ENCODE measurements at places on chromosomes 12 and 14.

- DNase-seq, result no peak
These were observed 127.3 kb downstream of the SLC6A15 start for GRCh38 chr12:84785281-84785680.

- DNase-seq, result no peak
These were observed 43.9 kb upstream of the ACTN1 start for GRCh38 chr14:69023035-69023434.

DNA sequence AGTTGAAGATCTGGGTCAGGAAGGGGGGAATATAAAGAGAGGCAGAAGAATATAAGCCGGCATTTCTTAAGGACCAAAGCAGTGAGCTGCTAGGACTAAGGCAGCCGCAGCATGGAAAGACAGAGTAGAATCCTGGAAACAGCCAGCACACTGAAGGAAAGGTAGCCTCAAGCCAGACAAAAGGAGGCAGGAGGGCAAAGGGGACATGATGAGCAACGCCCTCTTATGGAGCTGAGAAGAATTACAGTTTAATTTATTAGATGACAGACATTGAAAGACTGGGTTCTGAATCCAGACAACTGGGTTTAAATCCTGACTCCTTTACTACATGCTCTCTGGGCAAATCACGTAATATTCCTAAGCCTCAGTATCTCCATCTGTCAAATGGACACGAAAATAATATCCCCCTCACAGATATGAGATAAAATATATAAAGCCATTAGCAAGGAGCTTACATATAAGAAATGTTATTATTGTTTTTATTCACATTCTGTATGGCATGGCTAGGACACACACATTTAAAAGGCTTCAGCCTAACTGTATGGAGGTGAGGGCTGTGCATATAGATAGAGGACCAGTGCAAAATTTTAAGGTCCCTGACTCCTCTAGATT, 8.1 kb upstream of the PCED1B start:
- no peak for DNase-seq

DNA sequence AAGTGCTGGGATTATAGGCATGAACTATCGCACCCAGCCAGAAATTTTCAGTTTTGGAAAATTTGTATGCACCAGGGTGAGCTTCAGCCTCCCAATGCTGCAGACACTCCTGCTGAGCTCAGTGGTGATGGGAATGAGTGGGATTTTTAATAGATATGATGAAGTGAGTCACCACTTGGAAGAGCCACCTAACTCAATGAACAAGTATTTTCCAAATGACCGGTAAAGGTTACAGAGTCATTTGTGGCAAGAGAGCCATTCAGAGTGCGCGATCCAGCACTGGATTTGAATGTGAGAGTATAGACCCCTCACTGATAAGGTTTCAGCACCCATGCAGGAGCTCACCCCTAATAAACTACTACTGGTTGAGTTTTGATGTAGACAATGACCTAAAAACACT, 100.7 kb downstream of the PPP2R5C start:
- DNase-seq, result peak; percentile 13

DNA sequence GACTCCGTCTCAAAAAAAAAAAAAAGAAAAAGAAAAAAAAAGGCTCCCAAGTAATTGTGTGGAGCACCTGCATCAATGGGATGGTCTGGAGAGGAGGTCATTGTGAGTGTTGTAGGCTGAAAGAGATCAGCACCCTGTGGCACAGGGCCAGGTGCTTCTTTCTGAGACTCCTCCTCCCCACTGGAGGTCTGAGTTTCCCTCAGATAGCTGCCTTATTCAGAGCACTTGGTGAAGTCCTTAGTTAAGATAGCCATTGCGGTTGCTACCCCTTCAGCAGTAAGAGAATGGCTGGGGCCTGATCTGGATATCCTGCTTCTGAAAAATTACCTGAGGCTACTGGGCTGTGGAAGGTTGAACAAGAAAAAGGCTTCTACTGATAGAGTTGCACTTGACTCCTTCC, 69.8 kb downstream of the ANO6 start:
- no peak for DNase-seq

DNA sequence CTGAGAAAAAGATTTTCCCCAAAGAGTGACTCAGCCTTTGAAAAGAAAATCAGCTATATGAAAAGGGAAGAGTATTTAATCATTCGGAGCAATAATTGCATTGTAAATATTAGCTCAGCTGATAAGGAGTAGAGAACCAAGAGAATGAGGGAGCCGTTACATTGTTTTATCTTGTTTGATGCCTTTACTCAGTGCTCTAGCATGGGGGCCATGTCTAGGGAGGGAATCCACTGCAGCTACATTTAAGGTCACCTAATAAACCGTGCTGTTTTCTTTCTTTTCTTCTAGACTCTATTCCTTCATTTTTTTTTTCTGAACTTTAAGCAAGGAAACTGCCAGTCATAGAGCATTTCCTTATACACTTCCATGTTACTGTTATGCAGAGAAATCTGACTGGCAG, 447.0 kb downstream of the DIO2 start:
- DNase-seq, result no peak

- no peak for DNase-seq
These were observed 8.4 kb downstream of the KCNH3 start for GRCh38 chr12:49547090-49547690.

- peak; percentile 20 for DNase-seq
These were observed 160.2 kb downstream of the PELI2 start for GRCh38 chr14:56278383-56278782.

DNA sequence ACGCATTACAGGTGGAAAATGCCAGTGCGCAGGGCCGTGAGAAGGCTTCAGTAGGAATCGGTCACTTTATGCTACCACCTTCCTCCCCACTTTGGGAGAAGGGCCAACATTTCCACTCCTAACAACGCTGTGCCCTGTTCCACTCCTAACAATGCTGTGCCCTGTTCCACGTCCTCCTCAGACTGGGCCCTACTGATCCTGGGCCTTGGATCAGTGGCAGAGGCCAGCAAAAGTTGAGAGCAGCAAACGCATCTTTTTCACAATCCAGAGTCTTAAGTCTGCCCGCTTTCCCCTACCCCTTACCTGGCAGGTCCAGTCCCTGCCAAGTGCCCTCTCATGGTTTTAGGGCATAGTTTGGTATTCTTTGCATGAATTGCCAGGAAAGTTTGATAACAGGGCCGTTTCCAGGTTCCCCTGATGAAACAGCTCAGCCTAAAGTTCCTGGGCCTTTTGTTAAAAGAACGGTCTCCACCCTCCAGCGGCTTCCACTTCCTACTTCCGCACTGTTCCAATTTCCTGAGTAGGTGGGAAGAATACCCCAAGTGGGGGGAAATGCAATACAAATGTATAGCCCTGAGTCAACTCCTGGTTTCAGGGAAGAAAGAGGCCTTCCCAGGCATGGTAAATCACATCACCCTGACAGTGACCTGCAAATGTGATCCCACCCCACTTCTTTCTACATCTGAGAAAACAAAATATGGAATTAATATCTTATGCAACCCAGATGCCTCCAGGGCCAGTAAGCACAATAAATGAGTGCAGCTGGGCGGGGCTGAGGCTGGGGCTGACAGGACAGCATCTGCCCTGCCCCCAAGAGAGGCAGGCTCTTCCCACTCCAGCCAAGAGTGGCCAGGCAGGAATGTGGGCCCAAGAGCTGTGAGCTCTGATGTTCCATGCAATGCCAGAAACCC, 15.0 kb downstream of the KCTD10 start:
- DNase-seq, result peak; percentile 99

DNA sequence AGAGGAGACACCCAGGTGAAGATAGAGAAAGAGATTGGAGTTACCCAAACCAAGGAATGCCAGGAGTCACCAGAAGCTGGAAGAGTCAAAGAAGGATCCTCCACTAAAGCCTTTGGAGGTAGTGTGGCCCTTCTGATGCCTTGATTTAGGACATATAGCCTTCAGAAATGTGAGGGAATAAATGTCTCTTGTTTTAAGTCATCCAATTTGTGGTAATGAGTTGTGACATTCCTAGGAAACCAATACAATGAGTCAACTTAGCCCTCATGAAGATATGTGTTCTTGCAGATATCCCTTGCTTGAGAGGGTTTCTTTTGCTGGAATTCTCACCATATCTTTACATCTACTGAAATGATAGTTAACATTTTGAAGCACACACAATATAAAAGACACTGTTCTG, 58.8 kb downstream of the CCER1 start:
- DNase-seq, result peak; percentile 97

DNA sequence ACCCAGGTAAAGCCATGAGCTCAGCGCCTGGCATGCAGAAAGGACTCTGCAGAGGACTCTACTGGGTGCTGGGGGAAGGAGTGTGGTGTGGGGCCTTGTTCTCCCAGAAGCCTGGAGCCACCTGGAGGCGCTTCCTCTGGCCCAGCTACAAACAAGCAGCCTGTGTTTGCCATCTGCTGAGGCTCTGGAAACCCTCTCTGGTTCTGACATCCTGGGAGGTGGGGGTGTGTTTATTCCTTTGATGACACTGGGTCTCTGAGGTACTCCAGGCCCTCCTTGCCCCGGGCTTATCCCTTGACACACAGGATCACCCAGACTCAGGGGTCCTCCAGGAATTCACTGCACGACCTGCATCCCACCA, 44.9 kb downstream of the RNF34 start:
- DNase-seq, result no peak

- no peak for DNase-seq
These were observed 5.0 kb downstream of the TAMALIN start for GRCh38 chr12:52011602-52012214.

- DNase-seq, result no peak
These were observed 31.9 kb upstream of the TC2N start for GRCh38 chr14:91899213-91899612.

GRCh38 chr12:57744194-57744776, 554 bp upstream of the TSPAN31 start:
- no peak for DNase-seq

DNA sequence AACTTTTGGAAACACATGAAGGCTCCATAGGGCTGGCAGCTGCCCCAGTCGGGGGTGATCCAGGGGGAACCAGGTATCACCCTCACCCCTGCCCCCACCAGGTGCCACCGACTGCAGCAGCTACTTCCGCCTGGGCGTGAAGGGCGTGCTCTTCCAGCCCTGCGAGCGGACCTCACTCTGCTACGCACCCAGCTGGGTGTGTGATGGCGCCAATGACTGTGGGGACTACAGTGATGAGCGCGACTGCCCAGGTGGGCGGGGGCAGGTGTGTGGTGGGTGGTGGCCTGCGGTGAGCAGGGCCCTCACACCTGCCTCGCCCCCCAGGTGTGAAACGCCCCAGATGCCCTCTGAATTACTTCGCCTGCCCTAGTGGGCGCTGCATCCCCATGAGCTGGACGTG, 22.3 kb upstream of the NXPH4 start:
- no peak for DNase-seq

DNA sequence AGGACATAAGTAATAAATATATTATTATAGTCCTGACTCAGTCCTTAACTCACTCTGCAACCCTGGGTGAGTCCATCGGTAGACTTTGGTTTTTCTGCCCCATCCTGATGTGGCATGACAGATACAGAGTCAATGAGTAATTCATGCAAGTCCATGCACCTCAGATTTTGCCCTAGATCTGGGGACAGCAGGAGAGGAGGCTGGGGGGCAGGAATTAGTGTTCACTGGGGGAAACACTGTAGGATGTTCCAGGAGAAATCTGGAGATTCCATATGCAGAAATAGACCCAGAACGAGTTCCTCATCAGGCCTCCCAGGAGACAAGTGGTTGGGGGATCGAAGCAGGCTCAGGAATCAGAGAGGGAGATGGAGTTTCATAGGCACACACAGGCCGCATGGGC, 150.8 kb downstream of the DICER1 start:
- DNase-seq, result no peak

- no peak for DNase-seq
These were observed 588 bp upstream of the GRIN2B start for GRCh38 chr12:13981990-13982389.

DNA sequence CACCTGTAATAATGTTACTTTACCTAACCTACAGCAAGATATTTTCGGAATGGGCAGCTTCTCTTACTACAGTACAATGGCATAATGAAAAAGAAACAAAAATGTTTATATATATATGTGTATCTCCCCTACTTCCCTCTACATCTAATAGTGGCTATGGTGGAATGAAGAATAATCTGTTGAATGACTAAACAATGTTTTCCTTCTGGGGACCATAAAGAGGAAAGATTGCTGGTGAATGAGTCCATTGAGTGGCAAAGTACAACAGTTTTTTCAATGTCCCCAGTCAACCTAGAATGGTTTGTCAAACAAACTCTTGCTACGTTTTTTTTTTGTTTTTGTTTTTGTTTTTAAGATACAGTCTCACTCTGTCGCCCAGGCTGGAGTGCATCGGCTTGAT, 47.2 kb downstream of the RALGAPA1 start:
- no peak for DNase-seq

DNA sequence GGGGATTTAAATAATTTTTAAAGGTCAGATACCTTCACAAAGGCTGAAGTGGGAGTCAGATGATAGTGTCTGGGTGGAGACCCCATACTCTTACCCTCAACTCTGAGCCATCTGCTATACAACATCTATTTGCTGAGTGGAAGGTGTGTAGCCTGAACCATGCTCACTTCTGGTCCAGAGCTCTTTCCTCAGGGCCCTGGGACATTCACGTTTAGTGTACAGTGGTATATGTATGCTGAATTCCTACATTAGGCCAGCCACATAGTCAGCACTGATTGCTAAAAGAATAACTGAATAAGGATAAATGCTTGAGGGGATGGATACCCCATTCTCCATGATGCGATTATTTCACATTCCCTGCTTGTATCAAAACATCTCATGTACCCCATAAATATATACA, 107.3 kb downstream of the KIF26A start:
- no peak for DNase-seq

DNA sequence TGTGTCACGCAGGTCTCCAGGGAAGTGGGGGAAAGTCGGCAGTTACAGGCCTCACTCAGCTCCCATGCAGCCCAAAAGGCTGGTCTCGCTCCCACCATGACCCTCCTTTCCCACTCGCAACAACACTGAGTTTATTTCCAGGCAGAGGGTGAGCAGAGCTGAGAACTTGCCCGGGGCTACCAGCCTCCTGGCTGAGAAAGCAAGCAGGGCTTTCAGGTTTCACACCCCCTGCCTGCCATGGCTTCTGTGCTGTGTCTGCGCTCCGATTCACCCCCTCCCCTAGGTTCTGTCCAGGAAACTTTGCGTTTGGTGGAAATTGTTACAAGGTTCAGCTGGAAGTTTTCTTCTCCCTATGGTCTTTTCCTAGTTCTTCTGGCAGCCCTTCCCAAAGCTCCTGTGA, 17.1 kb downstream of the OR10G2 start:
- DNase-seq, result no peak

GRCh38 chr12:65331456-65331855, 53.0 kb downstream of the MSRB3 start:
- no peak for DNase-seq
